ENCODE measurements at places on chromosomes 12 and 14.

GRCh38 chr14:94598816-94599655, 13.2 kb upstream of the SERPINA3 start:
- no peak for DNase-seq

DNA sequence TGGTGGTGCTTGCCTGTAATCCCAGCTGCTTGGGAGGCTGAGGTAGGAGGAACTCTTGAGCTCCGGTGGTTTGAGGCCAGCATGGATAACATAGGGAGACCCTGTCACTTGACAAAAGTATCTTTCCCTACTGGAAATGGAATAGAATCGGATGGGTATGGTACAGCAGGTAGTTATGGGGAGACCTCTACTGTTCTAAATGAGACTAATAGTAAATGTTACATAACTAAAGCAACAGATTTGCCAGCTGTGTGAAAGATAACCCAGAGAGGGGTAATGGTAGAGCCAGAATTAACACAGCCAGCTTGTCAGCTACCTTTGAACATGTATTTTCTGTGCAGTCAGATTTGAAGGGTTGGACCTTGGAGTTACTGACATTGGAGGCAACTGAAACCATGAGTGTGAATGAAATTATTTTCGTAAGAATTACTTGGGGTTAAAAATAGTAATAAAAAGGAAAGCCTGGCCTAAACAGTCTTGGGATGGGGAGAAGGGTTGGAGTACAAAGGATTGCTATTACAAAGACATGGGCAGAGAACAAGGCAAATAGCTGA, 21.7 kb upstream of the NUP107 start:
- peak; percentile 38 for DNase-seq

- DNase-seq: no peak
These were observed 48.5 kb downstream of the MDM2 start for GRCh38 chr12:68856510-68856909.

GRCh38 chr12:53980802-53981496, 4.0 kb upstream of the HOXC10 start:
- DNase-seq: no peak

DNA sequence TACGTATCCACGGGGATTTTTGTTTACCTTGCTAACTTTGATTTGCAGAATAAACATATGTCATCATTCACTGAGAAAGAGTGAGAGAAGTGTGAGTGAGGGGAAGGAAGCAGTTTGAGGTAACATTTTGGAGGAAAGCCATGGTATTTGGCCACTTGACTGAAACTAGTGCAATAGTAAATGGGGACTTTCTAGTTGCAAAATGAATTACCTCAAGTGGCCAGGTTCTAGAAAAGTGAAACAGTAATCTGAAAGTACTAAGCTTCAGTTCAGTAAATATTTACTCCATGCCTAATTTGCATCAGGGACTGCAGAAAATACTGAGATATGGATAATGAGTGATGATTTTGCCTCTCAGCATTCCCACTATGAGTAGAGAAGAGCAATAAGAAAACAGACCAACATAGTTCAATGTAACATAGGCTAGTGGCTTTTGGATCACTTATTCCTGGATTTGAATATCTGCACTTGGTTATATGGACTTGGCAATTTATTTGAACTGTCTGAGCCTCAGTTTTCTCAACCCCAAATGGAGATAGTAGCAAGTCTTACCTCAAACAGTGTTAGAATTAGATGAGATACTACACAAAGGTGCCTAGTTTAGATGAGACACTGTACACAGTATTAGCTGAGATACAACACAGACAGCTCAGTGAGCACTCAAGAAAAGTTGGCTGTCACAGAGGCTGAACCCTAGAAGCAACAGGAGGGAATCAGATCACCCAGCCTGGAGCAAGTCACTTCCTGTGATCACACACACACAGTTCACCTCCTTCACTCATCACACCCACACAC, 439.1 kb downstream of the NPAS3 start:
- DNase-seq: no peak

DNA sequence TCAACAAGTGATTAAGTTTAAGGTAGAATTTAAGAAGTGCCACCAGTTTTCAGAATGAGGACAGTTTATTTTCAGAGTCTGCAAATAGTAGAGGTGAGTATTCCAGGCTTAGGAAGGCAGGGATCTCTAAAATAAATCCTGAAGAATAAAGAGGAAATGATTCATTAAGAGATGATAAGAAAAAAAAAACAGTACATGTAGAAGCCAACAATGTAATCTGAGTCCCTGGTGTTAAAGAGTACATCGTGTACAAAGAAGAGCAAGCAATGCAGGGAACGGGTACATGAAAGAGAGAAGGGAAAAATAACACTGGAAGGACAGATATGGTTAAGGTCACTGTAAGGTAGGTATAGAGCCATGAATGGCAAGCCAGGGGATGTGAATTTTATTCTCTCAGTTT, 95.2 kb upstream of the FOXG1 start:
- DNase-seq: no peak

DNA sequence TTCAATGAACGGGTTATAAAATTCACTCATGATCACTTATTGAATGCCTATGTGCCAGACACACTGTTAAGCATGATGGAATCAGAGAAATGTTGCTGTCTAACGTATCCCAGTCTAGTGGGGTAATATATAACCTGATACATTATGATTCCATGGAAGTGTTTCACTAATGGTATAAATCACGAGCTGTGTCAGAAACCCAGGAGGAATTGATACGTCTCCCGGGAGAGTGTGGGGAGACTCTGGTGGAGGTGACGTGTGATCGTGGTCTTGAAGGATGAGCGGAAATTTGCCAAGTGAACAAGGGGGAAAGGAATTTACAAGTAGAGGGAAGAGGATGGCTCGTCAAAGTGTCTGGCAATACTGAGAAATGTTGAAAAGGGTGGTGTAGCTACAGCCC, 26.5 kb downstream of the MANSC1 start:
- DNase-seq: no peak

DNA sequence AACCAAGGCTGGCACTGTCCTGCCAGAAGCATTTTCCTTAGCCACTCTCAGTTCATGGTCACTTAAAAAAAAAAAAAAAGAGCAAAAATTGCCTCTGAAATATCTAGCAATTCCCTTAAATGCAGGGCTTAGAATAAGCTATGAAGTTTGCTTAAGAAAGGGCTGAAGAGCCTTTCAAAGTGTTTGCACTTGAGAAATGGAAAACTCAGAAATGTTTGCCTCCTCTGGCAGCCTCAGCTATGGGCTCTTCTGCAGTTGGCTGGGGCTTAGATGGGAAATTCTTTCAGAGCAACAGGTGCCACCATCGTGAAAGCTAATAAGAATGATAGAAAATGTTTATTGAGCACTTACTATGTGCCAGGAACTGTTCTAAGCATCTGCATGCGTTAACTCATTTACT, 48.5 kb upstream of the TSPAN11 start:
- DNase-seq: no peak

GRCh38 chr12:93838193-93838592, 161.0 kb downstream of the CRADD start:
- DNase-seq: no peak

DNA sequence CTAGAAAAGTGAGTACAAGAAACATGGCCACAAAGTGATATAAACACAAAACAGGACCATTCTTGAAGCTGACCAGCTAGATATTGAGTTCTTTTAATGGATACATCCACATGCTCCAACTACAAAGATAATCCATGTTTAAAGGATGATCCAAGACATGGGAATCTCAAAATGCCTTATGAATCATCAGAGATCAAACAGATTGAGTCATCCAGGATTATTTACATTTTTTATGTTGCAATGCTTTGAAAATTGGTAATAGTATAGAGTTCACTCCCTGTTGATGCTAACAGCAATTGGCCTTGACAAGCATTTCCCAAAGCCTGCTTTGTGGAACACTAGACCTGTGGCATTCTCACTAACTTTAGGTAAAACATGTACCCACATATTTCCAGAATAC, 293.0 kb upstream of the TBX3 start:
- DNase-seq: no peak

- DNase-seq: peak; percentile 95
These were observed at the start of gene RPS6KL1 for GRCh38 chr14:74922752-74923401. Gene RPS6KL1 (minus strand): TSS chr14:74923260. CDS start chr14:74921541, 1,719 bp downstream.

GRCh38 chr14:65412856-65413738, 567 bp downstream of the FUT8 start:
- peak; percentile 80 for DNase-seq

DNA sequence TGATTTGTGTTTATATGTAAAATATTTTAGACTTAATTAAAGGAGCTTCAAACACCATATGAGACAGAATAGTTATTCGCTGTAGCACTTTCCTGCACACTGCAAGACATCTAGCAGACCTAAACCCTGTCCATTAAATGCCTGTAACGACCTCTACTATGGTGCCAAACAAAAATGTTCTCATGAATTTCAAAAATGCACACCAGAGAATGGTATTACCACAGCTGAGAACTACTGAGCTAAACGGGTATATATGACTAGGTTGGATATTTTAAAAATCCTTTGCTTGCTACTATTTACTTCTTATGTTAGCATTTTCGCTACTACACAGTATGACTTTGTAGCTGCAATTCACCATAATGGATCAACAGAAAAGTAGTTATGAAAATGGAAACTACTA, 34.8 kb downstream of the SPPL3 start:
- DNase-seq: no peak

DNA sequence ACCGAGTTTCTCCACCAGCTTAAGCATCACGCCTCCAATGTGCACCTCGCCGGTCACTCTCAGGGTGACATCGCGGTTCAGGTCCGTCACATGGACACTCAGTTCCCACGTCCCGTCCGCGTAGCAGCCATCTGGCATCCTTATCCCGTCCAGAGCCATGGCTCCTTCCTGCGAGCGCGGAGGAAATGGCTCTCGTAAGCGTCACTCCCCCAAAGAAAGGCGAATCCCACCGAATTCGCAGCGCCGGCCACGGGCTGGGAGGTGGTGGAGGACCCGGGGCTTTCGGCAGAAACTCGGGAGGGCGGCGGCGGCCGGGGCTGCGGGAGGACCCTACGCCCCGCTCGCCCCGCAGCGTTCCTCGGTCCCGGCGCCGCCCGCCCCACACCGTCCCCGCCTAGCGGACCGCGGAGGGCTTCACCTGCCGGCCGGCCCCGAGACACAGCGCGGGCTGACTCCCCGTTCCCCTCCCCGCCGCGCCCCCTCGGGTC, 396 bp downstream of the FERMT2 start:
- no peak for DNase-seq

DNA sequence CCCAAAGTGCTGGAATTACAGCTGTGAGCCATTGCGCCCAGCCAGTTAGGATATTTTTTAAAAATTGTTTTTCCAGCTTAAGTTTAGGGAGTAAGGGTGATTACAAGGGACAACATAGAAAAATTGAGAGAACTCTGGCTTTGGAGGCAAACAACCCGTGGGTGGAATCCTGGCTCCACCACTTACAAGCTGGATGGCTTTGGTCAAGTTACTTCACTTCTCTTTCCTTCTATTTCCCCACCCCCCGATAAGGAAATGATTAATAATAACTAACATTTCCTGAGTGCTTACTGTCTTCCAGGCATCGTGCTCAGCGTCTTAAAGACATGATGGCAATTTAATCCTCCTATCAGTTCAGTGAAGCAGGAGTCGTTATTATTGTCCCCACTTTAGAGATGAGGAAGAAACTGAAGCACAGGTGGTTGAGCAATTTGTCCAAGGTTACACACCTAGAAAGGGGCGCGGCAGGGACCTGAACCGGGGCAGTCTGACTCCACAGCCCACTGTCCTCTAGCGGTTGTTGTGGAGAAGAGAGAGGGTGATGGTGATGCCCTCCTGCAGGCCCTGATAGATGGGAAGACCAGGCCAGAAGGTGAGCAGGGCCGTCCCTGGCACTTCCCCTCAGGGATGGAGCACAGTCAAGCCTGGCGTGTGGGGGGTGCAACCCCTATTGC, 16.7 kb upstream of the FAIM2 start:
- no peak for DNase-seq

- DNase-seq: no peak
These were observed 645.5 kb downstream of the C12orf50 start for GRCh38 chr12:87383680-87384079.

GRCh38 chr12:113709456-113709855, 237.8 kb upstream of the LHX5 start:
- DNase-seq: no peak

DNA sequence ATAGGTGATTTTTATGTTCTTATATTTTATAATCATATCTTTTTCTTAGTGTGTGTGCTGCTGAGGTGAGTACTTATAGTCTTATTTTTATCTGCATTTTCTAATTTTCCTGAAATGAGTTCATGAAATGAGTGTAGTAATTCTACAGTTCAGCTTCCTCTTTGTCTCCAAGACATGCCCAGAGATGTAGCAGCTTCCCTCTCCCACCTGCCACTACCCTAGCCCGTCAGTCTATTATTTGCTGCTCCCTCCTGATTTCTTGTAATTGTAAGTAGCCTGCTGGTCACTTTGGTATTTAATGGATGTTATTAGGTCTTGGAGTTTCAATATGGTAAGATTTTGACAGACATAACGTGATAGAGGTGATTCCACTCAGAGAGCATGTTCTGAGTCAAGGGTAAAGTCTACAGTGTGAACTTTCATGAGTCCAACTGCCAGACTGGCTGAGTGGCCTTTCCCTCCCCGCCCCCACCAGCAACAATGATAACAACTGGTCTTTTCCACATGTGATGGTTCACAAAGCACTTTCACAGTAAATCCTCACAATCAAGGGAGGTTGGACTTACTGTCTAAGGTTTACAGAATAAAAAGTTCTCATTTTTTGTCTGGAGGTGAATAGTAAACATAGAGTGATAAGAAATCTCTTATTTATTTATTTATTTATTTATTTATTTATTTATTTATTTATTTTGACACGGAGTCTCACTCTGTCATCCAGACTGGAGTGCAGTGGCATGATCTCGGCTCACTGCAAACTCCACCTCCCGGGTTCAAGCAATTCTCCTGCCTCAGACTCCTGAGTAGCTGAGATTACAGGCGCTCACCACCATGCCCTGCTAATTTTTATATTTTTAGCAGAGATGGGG, 4.2 kb upstream of the RIPK3 start:
- DNase-seq: no peak

DNA sequence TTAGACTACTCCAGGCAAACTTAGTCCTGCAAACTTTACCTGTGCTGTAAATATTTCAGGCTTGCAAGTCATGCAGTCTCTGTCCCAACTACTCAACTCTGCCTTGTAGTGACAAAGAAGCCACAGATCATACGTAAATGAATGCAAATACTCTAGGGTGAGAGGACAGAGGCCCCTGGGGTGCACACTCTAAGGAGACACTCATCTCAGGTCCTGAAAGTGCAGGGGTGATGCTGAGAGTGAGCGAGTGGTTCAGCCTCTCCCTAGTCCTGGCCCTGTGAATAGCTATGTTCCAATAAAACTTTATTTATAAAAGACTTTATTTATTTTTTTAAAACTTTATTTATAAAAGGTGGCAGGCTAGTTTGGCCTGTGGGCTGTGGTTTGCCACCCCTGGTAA, 34.9 kb downstream of the HCAR2 start:
- no peak for DNase-seq

- no peak for DNase-seq
These were observed 18.3 kb downstream of the NINJ2 start for GRCh38 chr12:644818-645552.

DNA sequence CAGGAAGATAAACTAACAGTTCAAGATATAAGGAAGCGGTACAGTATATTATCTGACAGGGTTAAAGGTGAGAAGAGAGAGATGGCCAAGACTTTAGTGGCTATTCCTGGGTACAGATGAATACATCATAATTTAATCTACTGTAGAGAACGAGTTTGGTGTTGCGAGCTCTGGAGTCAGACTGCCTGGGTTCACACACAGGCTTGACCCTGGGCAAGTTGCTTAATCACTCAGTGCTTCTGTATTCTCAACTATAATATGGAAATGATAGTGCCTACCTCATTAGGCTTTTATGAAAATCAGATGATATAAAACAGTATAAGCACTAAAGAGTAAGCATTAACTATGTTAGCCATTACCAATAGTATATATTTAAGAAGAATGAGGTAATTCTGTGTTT, 3.5 kb downstream of the PPM1H start:
- DNase-seq: peak; percentile 57

- no peak for DNase-seq
These were observed 13.9 kb downstream of the GALNT6 start for GRCh38 chr12:51377099-51377984.

Measured in hematopoietic multipotent progenitor cell treated with erythropoietin and hydrocortisone succinate and interleukin-3 and kit ligand, for 6 days (in vitro differentiated cells).